BJ (cell line): ENCODE measurements at places on chromosomes 13 and 19. TPM values are rescaled to one million over a fixed set of nuclear protein-coding genes. Genes with fewer than 3 reads are reported as not detected.

WDR88 gene
- polyA plus RNA-seq = not detected in 2 replicates

IL11 gene
- polyA plus RNA-seq = 11.9 and 16.4 TPM in 2 replicates

DNA sequence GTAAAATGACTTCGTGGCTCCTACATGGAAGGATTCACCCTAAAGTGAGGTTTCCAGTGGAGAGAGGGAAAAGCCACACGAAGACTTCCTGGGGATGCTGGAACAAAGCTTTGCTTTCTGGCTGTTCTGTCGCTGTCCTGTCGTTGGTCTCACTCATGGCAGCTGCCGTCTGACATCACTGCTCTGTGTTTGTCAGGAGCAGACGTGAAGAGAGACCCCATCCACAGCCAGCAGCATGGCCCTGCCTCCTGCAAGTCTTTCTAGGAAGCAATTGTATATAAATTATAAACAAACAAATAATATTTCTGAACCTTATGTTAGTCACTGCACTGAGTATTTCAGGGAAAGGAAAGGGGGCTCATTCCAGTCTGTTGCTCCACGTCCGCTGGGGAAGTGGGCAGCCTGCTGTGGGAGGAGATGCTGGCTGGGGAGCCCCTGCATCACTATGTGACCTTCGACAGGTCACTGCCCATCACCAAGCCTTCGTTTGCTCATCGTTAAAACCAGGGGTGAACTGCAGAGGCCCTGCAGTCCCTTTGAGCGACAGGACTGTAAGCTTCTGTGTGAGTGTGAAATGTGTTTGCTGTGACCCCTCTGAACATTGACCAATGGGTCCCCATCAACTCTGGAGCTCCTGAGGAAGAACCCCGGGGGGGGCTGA is 151.0 kb downstream of the DCT start:
- DNase-seq = no peak

PEAK3 gene
- not detected in 2 replicates for polyA plus RNA-seq

- DNase-seq = no peak
These were observed 19.7 kb downstream of the NEK5 start for GRCh38 chr13:52109116-52109670.

DNA sequence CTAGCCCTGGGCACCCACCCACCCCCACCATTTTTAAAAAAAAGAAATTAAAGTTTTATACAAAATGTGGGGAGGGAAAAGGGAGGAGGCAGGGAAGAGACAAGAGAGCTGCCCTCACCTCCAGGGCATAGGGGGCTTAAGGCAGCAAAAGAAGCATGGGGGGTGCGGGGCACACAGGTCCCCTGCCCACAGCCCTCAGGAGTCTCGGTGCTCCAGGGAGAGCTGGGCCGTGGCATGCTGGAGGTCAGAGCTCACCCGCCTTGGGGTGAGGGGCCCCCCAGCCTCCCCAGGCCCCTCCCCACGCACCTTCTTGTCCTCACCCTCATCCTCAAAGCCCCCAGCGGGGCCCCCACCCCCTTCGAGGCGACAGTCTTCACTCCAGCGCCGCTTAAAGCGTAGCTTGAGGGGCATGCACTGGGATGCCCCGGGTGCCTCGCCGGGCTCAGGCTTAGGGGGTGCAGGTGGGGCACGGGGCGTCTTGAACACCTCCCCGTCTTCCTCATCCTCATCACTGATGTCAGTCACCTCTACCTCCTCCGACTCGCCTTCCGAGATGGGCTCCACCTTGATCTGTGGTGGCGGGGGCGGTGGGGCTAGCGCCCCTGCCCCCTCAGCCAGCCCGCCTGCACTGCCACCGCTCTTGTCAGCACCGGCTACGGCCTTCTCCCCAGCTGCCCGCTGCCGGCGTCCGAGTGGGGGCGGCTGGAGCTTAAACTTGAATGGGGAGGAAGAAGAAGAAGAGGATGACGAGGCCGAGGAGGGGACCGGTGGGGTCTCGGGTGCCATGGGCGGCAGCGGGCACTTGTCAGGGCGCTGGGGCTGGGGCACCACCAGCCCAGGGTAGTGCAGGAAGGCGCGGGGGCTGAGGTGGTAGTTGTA is 6.1 kb upstream of the GSK3A start:
- DNase-seq = no peak

- no peak for DNase-seq
These were observed 780 bp upstream of the GTF2F2 start for GRCh38 chr13:45119469-45119990.

ZNF541 gene
- 0.05 and 0.06 TPM in 2 replicates for polyA plus RNA-seq

DNA sequence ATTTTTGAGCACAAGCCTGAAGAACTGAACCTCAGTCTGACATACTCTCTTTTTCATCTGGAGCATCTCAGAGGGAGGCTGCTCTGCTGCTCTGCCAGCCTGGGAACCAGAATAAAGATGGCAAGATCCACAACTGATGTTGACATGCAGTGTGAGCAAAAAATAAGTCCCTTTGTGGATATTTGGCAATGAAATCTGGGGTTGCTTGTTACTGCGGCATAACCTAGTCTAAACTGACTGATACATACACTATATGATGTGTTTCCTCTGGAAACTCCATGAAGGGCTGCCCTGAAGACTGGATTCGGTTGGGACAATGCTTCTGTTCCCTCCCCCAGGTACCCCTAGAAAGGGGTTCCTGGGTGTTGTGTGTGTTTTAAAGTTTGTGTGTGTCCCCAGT is 106.7 kb downstream of the IER2 start:
- no peak for DNase-seq

DNA sequence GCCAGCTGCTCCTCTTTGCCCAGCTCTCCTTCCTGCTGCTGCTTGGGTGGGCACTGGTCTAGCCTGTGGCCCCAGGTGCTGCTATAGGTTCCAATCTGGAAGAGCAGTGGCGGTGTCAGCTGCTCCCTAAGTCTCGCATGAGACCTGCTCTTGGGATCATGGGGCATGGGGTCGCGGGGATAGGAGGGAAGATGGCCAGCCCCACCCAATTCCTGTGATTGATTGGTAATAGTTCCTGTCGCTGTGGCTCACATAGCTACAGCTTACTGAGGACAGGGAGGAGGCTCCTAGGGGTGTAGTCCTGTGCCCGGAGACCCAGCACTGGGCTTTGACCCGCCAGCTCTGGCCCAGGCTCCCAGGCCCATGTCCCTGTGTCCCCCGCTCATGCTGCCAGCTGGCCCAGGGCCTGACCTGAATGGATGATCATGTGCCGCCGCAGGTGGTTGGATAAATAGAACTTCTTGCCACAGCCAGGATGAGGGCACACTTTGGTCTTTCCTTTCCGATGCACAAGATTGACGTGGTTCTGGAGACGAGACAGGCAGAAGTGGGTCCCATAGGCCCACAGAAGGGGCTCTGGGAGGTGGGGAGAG is 4.5 kb upstream of the ELAVL3 start:
- no peak for DNase-seq

- DNase-seq = no peak
These were observed 905.5 kb downstream of the UQCRFS1 start for GRCh38 chr19:28307487-28307886.

ZNF547 gene
- 3.4 and 3.5 TPM in 2 replicates for polyA plus RNA-seq

GRCh38 chr13:111627596-111627995 is 307.2 kb downstream of the TEX29 start:
- no peak for DNase-seq

ZNF439 gene
- polyA plus RNA-seq = 3.0 and 5.1 TPM in 2 replicates

SHANK1 gene
- 1.6 and 1.8 TPM in 2 replicates for polyA plus RNA-seq

GSX1 gene
- not detected in 2 replicates for polyA plus RNA-seq

GRCh38 chr13:41970918-41971317 is 10.0 kb upstream of the VWA8 start:
- no peak for DNase-seq

GRCh38 chr19:40614622-40615411 is 13.6 kb downstream of the LTBP4 start:
- DNase-seq = peak; percentile 87

DNA sequence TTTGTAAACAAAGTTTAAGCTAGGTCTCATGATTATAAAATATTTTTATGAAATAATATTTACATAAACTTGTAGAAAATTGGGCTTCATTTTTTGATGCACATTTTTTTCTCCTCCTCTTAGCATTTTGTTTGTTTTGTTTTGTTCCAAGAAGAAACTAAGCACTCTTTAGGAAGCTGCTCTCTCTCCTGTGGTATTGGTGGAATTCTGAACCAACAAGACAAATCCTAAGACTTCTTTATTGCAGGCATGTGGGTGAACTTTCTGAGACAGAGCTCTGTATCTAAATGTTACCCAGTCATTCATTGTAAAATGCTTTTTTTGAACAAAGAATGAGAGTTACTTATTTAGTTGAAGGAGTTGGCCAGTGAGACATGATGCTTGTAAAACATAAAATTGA is 39.3 kb downstream of the LMO7 start:
- DNase-seq = no peak

DNA sequence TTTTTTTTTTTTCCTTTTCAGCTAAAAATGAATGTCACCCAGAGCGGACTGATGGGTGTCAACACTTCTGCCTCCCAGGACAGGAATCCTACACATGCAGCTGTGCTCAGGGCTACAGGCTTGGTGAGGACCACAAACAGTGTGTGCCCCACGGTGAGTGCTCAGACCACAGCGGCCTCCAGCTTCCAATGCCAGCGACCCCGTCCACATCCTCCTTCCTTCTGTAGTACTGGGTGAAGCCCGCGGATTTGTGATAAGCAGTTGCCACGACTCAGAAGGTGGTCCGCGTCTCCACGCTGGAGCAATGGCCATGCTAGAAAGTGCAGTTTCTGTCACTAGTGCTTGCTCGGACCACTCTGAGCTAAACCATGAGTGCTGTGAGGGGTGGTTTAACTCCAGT is 6.0 kb downstream of the PROZ start:
- DNase-seq = no peak

DNA sequence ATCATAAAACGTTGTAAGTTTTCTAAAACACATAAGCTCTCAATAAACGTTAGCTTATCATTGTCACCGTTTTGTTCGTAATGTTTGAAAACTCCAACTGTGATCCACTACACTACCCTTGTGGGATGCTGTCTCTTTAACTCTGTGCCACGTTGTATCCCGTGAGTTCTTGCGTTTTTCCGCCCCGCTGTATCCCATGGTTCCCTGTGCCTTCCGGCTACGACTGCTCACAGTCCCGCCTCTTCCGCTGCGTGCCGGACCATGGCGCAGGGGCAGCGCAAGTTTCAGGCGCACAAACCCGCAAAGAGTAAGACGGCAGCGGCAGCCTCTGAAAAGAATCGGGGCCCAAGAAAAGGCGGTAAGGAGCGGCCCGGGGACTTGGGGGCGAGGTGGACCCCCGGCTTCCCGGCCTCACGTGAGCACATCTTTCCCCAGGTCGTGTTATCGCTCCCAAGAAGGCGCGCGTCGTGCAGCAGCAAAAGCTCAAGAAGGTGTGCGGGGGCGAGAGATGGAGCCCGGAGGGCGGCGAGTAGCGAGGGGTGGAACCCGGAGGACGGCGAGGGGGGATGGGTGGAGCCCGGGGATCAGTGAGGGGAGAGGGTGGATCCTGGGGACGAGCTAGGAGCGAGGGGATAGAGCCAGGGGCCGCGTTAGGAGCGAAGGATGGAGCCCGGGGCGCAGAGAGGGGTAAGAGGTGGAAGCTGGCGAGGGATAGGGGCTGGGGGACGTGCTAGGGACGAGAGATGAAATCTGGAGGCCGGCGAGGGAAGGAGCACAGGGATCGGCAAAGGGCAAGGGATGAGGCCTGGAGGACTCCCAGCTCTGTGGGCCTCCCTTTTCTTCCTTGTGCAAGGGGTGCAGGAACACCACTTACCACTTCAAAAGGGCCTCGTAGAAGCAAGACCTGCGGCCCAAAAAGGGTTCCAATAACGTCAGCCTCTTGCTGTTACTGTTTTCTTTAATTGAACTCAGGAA is at the start of gene C19orf53:
C19orf53 (plus strand) TSS at position 240 of the 975 bp plus-strand sequence; CDS start at position 262, 22 bp downstream.
- DNase-seq = peak; percentile 73

DNA sequence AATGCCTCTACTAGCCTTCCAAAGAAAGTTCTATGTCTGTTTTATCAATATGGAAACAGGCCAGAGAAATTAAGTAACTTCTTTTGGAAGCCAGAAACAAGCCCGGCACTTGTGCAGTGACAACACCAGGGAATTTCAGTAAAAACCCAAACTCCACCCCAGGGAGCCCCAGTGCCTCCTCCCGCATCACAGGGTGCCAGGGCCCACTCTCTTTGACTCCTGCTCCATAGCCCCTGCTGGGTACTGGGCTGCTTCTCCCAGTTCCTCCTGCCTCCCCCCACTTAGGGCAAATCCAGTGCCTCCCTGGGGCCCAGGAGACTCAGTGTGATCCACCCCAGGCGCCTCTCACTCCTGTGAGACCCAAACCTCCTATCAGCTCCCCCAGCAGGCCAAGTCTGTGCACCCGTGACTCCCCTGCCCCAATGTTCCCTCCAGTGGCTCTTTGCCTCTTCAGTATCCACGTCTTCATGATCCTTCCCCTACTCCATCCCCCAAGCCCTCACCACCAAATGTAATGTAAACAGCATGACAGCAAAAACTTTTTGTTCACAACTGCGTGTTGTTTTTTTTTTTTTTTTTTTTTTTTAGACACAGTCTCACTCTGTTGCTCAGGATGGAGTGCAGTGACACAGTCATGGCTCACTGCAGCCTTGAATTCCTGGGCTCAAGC is 2.3 kb upstream of the FFAR3 start:
- no peak for DNase-seq

NKG7 gene
- not detected in 2 replicates for polyA plus RNA-seq

- DNase-seq = no peak
These were observed 3.5 kb downstream of the FSTL3 start for GRCh38 chr19:679418-680286.

GRCh38 chr19:46270521-46271256 is 26.2 kb upstream of the HIF3A start:
- no peak for DNase-seq

GRCh38 chr13:100940658-100941057 is 266.1 kb upstream of the TMTC4 start:
- DNase-seq = no peak

GRCh38 chr19:47284324-47284899 is 9.7 kb downstream of the INAFM1 start:
- DNase-seq = no peak

DKKL1 gene
- polyA plus RNA-seq = 0.10 and 0.26 TPM in 2 replicates
